Astrocyte of the hippocampus (primary cell): ENCODE measurements at places on chromosomes 2 and 18.

DNA sequence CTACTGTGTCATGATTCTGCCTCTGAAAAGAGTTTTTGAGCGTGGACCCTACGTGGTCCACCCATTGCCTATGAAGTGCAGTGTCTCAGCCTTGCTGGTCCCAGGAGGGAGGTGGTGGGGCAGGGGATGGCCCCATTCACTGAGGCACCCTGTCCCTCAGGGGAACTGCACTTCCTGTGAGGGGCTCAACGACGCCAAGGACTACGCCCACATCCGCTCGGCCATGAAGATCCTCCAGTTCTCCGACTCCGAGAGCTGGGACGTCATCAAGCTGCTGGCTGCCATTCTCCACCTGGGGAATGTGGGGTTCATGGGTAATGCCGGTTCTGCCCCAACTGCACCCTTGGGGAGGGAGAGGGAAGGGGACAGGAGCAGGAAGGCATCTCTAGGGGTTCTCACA, 42.5 kb downstream of the MYO7B start:
- no peak for DNase-seq

DNA sequence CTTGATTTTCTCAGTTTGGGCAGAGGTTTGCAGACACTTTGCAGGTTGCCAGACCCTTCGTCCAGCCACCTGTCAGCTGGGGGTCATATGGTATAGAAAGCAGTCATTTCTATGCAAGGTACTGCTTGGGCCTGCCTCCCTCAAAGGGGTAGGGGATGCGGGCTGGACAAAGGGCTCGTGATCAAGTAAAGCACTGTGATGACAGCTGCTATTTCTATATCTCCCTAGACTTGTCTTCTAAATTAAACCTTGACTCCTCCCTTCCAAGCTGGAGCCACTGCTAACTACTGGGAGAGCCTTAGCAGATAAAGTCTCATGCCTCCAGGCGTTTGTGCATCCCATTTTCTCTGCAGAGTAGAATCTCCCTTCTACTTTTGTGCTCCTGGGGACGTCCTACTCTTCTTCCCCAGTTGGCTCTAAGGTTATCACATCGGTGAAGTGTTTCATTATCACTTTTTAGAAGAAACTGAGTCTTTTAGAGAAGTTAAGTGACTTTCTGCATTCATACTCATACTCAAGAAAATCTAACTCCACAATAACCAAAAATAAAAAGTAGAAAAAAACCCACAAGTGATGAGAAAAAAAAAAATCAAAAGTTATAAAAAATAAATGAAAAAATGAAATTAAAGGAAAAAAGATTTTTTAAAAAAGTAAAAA, 710 bp upstream of the XRCC5 start:
- no peak for DNase-seq

GRCh38 chr2:194730266-194730665, 926.8 kb upstream of the SLC39A10 start:
- no peak for DNase-seq

DNA sequence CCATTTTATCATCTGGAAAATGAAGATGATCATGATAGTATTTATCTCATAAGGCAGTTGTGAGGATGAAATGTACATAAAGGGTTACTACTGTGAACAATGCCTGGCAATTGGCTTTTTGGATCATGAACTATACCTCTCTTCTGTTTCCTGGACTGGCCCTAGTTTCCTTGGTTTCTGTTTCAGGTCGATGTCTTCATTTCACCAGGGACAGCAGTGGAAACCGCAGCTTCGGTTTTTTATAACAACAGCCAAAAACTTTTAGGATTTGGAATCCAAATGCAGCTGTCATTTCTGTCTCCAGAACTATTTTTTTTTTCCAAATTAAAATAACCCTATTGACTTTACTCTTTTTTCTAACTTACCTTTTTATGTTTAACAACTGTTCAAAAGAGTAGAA, 425.1 kb downstream of the RND3 start:
- DNase-seq: no peak

DNA sequence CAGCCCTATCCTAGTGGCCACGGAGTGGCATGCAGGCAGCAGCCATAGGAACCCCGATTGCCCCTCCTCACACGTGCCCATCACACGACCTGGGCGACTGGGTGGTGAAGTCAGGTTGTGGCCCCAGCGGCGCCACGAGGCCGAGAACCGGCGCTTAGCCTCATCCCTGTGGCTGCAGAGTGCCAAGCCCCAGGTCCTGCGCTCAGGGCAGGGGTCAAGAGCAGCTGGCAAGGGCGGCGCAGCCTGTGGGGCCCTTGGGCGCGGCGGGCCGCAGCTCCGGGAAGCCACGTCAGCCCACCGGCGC, 73.3 kb downstream of the RPIA start:
- no peak for DNase-seq

DNA sequence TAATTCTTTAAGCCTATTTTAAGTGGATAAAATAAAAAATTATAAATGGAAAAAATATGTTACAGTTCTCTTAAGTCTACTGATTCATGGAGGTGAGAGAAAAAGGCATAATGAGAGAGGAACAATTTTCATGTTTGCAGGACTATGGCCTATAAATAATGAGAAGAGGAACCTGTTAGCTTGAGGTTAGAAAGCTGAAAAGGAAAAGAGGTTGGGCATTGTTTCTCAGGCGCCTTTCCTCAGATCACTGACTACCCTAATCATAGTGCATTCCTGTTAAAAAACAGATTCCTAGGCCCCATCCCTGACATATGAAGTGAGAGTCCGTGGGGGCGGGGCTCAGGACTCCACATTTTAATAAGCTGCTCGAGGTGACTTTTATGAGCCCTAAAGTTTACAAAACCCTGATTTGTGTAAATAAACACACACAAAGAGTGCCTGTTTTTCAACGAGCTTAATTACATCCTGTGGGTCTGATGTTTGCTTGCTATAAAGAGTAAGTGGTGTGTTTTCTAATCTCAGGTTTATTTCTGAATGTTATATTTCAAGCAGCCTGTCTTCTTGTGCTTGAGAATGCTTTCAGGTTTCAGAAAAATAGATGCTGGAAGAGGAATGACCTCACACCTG, 335.5 kb downstream of the CLIP4 start:
- DNase-seq: no peak
